Fibroblast of villous mesenchyme (primary cell): ENCODE measurements at places on chromosomes 12 and 14. TPM values are rescaled to one million over a fixed set of nuclear protein-coding genes. Genes with fewer than 3 reads are reported as not detected.

Gene AHNAK2
- total RNA-seq, result 32.2 and 32.4 TPM in 2 replicates

Gene CMA1
- total RNA-seq, result not detected in 2 replicates

Gene GALNT9
- total RNA-seq, result not detected in 2 replicates

Gene TBX3
- 109 and 114 TPM in 2 replicates for total RNA-seq

Gene BDKRB2
- 51.5 and 105 TPM in 2 replicates for total RNA-seq

Gene KRT77
- total RNA-seq, result not detected in 2 replicates

Gene CCDC177
- total RNA-seq, result not detected in 2 replicates

Gene RTN1
- 0.43 and 0.64 TPM in 2 replicates for total RNA-seq

Gene CISTR
- not detected in 2 replicates for total RNA-seq

Gene PPM1A
- 20.6 and 22.5 TPM in 2 replicates for total RNA-seq

Gene SYNE2
- 13.4 and 15.8 TPM in 2 replicates for total RNA-seq

Gene VDR
- total RNA-seq, result 8.2 and 18.4 TPM in 2 replicates

Gene MSI1
- not detected in 2 replicates for total RNA-seq

Gene NABP2
- 23.3 and 28.0 TPM in 2 replicates for total RNA-seq

Gene IAPP
- not detected in 2 replicates for total RNA-seq

Gene HOXC9
- total RNA-seq, result 0.86 and 7.4 TPM in 2 replicates

Gene PTCSC3
- total RNA-seq, result not detected in 2 replicates

Gene CABP1
- total RNA-seq, result not detected in 2 replicates

Gene TMTC2
- 1.6 and 5.2 TPM in 2 replicates for total RNA-seq

Gene WSB2
- total RNA-seq, result 156 and 171 TPM in 2 replicates

Gene TIMELESS
- total RNA-seq, result 7.1 and 7.8 TPM in 2 replicates

Gene CCDC197
- total RNA-seq, result not detected in 2 replicates

Gene RACGAP1
- total RNA-seq, result 36.1 and 69.1 TPM in 2 replicates

Gene HOXC10
- total RNA-seq, result 0.43 and 5.2 TPM in 2 replicates

Gene ADAM21
- total RNA-seq, result under 0.01 and 0.43 TPM in 2 replicates

Gene FBRSL1
- 3.9 and 42.5 TPM in 2 replicates for total RNA-seq

Gene PRB2
- total RNA-seq, result not detected in 2 replicates

Gene C12orf54
- total RNA-seq, result not detected in 2 replicates

Gene IL26
- total RNA-seq, result not detected in 2 replicates

Gene SCARB1
- 22.5 and 28.5 TPM in 2 replicates for total RNA-seq

Gene GZMB
- not detected in 2 replicates for total RNA-seq

Gene KRT74
- not detected in 2 replicates for total RNA-seq

Gene KERA
- not detected in 2 replicates for total RNA-seq

Gene KRT72
- total RNA-seq, result not detected in 2 replicates

Gene LBHD2
- not detected in 2 replicates for total RNA-seq

Gene P3H3
- 91.1 and 117 TPM in 2 replicates for total RNA-seq

Gene OTOGL
- total RNA-seq, result under 0.01 TPM in 2 replicates

Gene MON2
- total RNA-seq, result 54.4 and 59.2 TPM in 2 replicates

Gene GPR84
- not detected in 2 replicates for total RNA-seq

Gene CIDEB
- total RNA-seq, result 1.3 and 3.0 TPM in 2 replicates

Gene RILPL1
- 10.6 and 13.4 TPM in 2 replicates for total RNA-seq

Gene OR6C2
- not detected in 2 replicates for total RNA-seq

Gene TMEM119
- 83.3 and 186 TPM in 2 replicates for total RNA-seq

Gene EIF2S1
- total RNA-seq, result 176 and 221 TPM in 2 replicates

Gene OR8S1
- not detected in 2 replicates for total RNA-seq

Gene ANG
- total RNA-seq, result 1.7 and 4.5 TPM in 2 replicates

Gene TAS2R8
- 0.32 and 0.43 TPM in 2 replicates for total RNA-seq

Gene GPR162
- 2.6 and 3.0 TPM in 2 replicates for total RNA-seq

Gene PPFIA2
- 3.9 and 4.7 TPM in 2 replicates for total RNA-seq
